ENCODE measurements at places on chromosomes 3 and 15.

DNA sequence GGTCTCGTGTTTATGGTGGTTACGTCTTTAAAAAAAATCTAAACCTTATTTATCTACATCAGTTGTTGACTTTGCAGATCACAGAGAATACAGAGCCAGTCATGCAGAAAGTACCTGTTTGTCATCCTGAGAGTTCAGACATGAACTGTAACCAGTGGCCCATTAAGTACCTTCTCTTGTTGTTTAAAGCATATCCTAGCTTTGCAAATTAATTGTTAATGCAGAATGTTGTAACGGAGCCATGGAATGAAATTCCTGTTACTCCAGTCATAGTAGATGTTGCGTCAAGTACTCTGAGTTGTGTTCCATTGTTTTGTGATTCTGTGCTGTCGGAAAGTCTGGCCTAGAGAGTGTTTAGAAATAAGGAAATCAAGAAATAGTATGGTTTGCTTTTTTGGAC lies 205.2 kb downstream of the RBMS3 start:
- DNase-seq = no peak

DNA sequence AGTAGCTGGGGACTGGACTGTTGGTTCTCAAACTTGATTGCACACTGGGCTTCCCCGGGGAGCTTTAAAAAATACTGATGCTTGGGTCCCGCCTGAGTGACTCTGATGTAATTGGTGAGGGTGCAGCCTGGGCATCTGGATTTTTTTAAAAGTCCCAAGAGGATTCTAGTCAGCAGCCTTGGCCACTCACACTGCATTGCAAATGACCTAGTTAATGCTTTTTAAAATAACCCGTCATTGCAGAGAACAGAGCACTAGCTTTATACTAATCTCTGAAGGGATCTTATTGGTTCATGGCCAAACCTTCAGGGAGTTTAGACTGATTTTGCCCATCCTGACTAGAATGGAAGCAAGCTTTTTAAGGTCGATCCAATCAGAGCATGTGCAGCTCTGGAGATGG lies 310.6 kb upstream of the PROK2 start:
- DNase-seq = no peak

GRCh38 chr3:42655980-42656679 lies 2.6 kb downstream of the ZBTB47 start:
- DNase-seq = no peak

GRCh38 chr3:35777065-35777464 lies 137.7 kb downstream of the ARPP21 start:
- no peak for DNase-seq

GRCh38 chr3:9361691-9362388 lies 1.0 kb upstream of the THUMPD3 start:
- DNase-seq = no peak

DNA sequence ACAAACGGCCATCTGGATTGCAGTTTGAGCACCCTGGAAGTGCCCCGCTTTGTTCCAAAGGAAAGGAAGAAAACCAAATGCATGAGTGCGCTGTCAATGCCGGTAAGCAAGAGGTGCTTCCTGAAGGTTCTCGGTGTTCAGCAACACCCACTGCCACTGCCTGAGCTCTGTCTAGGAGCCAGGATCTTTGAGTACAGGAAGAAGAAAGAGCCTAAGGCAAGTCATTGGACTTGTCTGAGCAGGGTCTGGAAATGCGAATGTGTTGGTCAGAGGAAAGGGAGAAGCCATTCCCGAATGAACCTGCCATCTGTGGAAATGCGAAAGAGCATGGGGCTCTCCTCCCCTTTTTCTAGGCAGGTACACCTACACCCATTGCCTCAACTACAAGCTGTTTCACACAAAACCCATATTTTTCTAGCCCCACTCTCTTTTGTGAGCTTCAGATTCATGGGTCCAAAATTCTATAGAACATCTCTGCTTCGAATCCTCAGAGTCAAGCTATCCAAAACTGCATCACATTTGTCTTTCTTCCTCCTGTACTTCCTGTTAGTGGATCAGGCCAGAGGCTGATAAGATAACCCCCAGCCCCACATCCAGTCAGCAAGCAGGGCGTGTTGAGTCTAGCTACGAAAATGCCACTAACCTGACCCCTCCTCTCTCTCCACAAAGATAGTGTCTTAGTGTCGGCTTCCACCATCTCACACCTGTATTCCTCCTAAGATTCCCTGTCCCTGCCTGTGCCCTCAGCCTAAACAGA lies 55.6 kb upstream of the C15orf61 start:
- DNase-seq = no peak

- no peak for DNase-seq
These were observed 20.2 kb downstream of the RYR3 start for GRCh38 chr15:33330931-33331330.

- no peak for DNase-seq
These were observed 515.2 kb downstream of the RSL24D1 start for GRCh38 chr15:54681584-54681983.

DNA sequence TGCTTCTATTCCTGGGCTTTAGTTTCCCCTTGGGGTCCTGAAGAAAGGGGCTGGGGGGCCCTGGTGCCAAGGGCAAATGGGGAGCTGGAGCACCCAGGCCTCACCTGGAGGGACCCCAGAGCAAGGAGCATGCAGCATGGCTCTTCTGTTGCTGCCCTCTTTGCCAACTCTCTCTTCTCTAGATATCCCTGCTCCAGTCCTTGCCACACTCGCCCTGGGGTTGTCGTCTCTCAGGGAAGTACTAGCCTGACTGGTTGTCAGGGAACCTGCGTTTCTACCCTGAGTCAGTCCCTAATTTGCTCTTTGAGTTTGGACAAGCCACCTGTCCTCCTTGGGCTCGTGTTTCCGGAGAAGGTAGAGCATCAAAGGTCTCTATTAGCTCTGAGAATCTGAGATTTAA lies 63.7 kb upstream of the UBE2Q2 start:
- no peak for DNase-seq

DNA sequence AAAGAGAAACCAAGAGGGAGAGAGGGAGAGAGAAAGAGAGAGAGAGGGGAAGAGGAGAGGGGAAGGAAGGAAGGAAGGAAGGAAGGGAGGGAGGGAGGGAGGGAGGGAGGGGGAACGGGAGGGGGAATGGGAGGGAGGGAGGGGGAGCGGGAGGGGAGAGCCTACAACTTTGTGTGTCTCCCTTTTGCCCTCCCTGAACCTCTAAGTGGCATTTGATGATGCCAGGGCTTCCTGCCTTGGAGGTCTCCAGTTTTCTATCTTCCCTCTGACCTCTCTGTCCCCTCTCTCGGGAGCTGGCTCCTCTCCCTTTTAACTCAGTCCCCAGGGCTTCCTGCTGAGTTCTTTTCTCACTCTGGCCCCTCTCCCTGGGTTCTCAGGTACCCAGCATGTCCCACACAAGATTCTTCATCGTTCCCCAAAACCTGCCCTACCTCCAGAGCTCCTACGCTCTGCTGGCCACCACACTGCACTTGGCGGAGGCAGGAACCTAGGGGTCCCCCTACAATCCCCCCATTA lies 12.5 kb upstream of the FAM174B start:
- DNase-seq = no peak

GRCh38 chr15:49024840-49025239 lies 21.4 kb downstream of the SECISBP2L start:
- DNase-seq = peak; percentile 24

DNA sequence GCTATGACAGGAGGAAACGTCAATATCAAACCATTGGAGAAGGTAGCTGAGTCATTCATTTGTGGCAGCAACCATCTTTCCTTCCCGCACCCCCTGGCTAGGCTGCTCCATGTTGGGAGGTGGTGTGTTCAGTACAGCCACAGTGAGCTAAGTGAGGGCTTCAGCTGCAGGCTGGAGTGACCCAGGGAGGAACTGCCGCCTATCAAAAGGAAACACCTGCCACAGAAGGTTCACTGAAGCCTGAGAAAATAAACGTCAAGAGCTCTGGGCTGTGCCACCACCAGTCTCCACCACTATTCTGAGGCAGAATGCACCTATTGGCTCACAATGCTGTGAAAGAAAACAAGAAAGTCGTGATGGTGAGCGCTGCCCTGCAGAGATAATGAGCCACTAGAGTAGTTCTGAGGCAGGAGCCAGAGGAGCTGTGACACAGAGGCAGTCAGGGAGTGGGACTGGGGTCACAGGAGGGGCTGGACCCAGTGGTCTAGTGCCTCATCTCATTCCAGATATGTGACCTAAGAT lies 34.8 kb upstream of the CD47 start:
- peak; percentile 81 for DNase-seq

GRCh38 chr3:37224879-37225278 lies 50.5 kb upstream of the LRRFIP2 start:
- DNase-seq = no peak

- DNase-seq = peak; percentile 55
These were observed 16.6 kb downstream of the SLC4A7 start for GRCh38 chr3:27467545-27467944.

DNA sequence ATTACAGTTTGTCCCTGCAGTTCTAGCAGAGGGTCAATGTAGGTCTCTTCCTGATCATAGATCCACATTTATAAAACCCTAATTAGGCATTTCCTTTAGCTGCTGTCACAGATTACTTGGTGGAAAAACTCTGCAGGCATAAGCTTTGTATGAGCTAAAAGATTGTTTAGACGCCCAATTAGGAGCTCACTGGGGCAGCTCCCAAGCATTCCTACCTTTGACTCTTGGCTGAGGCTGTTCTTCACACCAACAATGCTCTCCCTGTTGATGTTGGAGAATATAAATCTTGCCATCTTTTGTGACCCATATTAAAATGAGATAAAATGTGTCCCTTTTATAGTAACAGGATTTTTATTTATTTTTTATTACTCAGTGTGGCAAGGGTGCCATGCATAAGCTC lies 148.3 kb upstream of the TRIM42 start:
- no peak for DNase-seq

GRCh38 chr15:35186346-35186745 lies 101.3 kb upstream of the NANOGP8 start:
- no peak for DNase-seq

- DNase-seq = no peak
These were observed 153.9 kb downstream of the GHSR start for GRCh38 chr3:172294223-172294806.

DNA sequence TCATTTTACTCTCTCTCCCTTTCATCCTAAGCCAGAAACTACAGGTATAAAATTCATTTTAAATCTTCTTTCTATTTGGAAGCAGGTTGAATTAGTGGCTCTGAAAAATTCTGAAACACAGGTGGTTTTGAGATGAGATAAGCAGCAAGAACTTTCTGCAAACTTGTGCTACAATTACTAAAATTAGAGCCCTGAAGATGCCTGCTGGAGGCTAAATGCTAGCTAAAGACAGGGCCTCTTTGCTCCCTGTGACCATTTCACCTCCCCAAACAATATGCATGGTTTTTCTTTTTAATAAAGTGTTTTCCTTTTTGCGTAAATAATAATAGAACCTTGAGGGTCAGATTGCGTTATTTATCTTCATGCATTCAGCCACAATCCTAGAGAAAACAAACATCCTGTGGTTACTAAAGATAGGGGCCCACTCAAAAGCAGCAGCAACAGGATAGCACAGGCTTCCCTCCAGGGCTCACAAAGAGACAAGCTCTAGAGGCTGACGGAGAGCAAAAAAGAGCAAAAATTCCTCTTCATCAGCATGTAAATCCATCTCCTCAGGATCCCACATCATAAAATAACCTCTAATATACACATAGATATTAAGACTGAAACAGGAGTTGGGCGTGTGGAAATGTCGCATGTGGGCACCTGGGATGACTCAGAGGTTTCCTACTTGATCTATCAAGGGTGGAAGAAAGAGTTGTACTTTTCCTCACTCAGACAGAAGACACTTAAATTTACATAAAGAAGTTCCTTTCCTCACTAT lies 26.5 kb upstream of the CP start:
- no peak for DNase-seq

DNA sequence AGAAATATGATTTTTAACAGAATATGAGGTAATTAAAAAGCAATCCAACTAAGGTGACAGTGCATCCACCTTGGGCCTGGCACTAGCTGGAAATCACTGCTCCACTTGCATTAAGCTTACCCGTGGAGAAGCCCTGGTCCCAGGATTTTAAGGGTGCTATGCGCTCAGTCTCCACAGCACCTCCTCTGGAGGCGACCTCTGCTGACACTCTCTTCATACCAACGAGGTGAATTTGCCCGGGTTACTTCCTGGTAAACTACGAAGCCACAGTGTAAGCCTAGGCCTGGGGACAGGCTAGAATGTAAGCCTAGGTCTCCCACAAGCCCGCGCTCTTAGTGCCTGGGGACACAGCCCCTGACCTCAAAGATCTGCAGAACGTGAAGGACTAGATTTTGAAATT lies 793 bp downstream of the APOD start:
- DNase-seq = no peak

GRCh38 chr15:77285057-77285997 lies 134.6 kb downstream of the PEAK1 start:
- DNase-seq = no peak

DNA sequence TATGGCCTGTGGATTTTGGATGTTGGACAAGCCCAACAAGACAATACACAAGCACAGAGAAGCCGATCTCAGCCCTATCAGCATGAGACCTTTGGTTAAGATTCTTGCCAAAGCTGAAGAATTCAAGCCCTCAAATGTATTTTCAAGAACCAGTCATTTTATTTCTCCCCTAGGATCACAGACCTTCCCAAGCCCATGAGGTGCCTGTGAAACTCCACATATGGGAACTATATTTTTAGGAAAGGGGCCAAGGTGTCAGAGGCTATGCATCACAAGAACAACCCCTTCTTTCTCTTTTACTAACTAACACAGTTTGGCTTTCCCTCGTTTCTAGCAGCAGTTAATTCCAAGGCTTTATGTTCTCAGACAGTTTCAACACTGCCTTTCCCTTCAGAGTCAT lies 364.5 kb downstream of the MAGI1 start:
- DNase-seq = no peak

DNA sequence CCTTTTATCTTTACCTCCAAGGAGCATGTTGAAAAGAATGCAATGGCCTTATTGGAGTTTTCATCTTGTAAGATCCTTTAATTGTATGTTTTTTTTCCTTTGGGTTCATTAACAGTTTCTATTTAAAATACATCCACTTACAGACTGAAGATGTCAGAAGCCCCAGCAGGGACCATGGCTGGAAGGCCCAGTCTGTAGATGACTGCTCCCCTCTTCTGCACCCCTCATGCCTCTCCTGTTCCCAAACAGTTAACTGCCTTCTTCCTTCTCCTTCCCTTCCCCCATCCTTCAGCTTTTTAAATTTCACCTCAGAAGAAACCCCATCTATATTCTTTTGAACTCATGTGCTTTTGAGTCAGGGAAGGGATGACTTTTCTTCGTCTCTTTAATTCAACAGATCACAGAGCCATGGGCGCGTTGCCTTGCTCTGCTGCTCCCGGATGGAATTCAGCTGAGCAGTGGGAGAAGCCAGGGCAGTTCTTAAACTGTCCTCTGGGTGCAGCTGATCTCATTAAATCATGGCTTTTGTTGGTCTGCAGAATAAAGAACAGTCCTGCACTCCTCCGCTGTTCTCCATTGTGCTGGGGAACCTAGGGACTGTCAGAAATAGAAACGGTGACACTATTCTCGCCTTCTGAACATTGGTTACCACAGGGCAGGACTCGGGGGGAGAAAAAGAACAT lies 71.5 kb upstream of the EIF1B start:
- DNase-seq = no peak
